Stimulated activated CD8-positive, alpha-beta memory T cell treated with anti-CD3 and anti-CD28 coated beads, Interleukin-4, amount 100 ng/mL, for 4 hours (primary cell): ENCODE measurements at places on chromosomes 2 and 18.

DNA sequence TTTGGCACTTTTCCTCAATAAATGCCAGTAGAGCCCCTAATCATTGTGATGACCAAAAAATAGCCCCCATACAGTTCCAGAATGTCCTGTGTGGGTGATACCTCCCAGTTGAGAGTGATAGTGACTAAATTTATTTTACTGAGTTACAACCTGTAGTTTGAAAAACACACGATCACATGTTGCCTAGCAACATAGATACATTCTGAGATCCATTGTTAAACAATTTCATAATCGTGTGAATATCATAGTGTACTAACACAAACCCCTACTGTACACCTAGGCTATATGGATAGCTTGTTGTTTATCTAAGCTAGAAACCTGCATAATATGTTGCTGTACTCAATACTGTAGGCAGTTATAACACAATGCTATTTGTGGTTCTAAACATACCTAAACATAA is 30.6 kb downstream of the KCMF1 start:
- no peak for DNase-seq

DNA sequence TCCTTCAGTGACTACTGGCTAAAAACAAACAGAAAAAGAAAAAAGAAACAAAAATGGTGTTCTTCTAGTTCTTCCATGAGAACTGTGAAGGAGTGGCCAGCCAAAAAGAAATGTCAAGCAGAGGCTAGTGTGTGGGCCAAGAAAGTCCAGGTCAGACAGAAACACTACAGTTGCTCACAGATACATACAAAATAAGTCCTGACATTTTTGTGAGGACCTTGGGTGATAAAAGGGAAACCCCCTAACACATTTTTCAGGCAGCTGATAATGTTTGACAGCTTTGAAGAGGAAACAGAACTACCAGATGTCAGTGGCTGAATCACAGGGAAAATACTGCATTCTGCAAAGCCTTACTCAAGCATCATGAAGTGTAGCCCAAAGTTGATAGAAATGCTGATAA is 28.1 kb downstream of the ARHGAP25 start:
- no peak for DNase-seq

- no peak for DNase-seq
These were observed 226.0 kb upstream of the PXDN start for GRCh38 chr2:1970341-1970740.

DNA sequence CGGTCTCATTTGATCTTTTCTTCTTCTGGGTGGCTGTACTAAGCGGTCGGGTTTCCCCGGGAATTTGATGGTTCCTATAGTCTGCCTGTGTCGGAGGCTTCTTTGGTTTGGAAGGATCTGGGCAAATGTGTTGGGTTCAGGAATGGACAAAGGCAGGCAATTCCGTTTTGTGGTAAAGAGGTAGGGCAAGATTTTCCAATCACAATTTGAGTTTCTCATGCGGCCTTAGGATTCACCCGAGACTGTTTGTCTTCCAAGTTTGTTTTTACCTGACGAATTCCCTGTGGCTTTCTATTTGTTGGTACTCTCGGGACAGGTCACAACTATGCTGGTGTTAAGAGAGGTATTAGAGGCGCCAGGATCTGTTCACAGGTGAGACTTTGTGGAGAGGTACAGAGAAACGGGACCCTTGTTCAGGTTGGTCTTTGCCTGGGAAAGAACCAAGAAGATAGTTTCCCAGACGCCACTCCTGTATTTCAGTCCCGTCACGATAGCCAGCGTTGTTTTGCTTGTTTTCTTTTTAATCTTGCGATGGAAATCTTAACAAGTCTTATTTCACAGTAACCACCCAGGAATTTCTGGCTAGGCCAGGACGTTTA is 3.0 kb downstream of the SP5 start:
- DNase-seq, result no peak

GRCh38 chr2:145875016-145875415 is 1355.1 kb upstream of the ZEB2 start:
- no peak for DNase-seq

DNA sequence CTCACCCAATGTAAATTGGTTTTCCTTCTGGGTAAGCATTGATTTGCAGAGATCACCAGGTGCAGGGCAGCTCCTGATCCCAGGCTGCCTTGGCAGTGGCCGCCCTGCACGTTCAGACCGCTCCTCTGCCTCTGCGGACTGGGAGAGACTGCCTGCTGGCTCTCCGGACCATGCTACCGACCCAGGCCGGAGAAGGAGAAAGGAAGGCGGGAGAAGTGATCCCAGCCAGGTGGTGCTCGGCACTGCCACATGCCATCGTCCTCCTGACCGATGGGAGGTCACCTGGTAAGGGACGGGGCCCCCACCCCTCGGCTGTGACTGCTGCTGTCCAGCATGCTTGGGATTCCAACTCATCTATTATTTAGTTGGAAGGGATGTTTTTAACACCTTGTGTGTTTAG is 108.1 kb upstream of the POU3F3 start:
- DNase-seq, result no peak

DNA sequence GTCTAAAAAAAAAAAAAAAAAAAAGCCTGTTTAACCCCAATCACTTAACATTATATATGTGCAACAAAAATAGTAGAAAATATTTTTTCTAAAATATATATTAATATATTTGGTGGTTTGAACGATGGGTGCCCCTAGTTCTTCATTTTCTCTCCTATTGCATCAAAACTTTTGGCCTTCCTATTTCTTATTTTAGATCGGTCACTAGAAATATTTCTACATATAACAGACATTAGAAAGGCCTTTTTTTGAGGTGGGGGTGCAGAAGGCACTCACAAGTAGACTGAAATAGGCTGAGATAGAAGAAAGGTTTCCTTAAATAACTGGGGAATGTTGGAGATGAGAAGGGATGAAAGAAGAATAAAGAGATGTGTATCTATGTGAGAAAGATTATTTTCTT is 49.3 kb upstream of the AP1S3 start:
- no peak for DNase-seq

DNA sequence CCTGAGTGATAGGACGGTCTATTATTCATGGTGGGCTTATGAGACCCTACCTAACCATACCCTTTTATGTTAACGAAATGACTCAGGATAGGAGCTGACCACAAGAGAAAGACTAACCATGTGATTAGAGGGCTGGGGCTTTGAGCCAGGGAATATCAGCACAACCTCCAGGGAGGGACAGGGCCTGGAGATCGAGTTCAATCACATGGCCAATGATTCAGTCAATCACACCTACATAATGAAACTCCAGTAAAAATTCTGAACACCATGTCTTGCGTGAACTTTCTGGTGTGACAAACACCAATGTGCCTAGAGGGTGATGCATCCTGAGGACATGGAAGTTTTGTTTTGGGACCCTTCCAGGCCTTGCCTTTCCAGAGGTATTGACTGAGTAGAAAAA is 2.2 kb upstream of the TEX51 start:
- no peak for DNase-seq

- no peak for DNase-seq
These were observed 335.9 kb downstream of the AGAP1 start for GRCh38 chr2:235829726-235830125.

- no peak for DNase-seq
These were observed 124.0 kb downstream of the BCL2 start for GRCh38 chr18:63195326-63196159.

- DNase-seq, result no peak
These were observed 143.9 kb upstream of the FN1 start for GRCh38 chr2:215579809-215580208.

DNA sequence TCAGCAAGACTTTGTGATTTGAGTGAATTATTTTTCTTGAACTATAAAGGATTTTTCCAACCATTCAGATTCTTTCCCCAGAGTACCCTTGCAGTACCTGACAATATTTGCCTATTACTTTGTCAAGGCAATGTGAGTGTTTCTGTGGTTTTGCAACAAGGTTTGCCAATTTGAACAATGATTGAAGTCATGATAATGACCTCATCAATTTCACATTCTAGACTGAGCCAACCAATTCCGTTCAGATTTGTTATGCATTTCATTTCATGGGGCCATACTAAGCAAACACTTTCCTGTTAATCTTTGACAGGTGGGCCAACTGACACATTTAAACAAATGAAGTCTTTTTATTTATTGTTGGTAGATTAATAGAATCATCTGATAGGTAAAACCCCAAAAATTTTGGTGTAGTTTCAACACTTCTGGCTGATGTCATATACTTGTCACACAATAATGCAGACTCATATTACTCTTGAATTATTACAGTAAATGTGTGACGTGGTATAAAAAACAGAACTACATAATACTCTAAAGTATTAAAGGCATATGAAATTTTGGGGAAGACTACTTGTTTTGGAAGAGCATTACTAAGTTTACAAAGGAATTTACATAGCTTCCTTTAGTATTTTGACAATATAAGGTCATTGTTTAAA is 526.4 kb downstream of the DPP10 start:
- DNase-seq, result no peak

DNA sequence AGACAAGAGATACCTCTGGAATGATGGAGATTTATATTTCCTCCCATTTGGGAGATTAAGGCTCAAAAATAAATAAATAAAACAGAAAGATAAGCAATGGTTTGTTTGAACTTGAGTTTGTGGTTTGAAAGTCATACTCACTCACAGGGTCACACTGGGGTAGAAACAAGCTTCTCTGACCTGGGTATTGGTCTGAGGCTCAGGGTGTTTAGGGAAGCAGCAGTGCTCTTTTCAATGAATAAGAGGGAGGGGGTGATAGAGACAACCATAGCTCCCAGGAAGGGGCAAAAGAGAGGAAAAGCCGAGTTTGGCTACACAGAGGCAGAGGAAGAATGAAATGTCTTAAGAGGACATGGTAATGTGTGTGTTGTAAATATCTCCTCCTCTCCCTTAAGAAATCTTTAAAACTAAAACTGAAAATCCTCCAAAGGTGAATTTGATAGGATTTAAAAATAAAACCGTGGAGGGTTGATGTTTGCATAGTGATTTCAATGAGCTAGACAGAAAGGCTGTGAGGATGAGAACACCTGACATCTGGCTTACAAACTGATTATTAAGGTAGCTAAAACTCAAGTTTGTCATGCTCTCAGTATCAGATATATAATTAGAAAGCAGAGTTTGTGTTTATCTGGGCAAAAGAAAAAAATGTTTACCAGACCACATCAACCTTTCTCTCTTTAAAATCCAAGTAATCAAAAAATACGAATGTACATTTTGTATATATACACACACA is 159.9 kb upstream of the TMEFF2 start:
- no peak for DNase-seq

- DNase-seq, result no peak
These were observed 64.0 kb upstream of the REG3A start for GRCh38 chr2:79223539-79223938.

GRCh38 chr2:235627682-235628081 is 133.8 kb downstream of the AGAP1 start:
- no peak for DNase-seq

- no peak for DNase-seq
These were observed 8.5 kb downstream of the DTNA start for GRCh38 chr18:34718610-34719009.

DNA sequence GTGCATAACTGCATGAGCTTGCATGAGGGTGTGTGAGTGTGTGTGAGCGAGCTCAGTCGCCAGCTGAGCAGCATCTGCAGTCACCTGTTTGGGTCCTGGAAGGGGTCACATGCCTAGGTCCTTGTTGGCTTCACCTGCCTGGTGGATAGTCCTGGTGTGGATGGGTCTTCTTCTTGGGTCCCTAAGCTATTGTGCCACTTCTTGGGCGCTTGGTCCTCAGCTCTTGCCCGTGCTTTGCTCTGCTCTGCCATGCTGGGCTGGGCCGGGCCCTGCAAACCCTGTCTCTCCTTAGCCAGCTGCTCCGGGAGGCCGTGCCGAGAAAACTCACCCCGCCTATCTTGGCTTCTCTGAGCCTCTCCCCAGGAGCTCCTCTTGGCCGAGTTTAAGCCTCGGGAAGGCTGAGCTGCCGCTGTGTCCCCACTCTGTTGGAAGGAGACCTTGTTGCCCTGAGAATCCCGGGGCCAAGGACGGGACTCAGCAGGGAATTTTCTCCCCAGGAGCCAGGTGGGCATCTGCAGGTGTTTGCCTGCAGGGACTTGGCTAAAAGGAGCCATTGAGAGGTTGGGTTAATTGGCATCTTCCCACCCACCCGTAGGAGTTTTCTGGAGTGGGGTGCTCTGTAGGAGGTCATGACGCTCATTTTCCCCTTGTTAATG is 300.8 kb downstream of the NDUFA10 start:
- DNase-seq, result no peak

DNA sequence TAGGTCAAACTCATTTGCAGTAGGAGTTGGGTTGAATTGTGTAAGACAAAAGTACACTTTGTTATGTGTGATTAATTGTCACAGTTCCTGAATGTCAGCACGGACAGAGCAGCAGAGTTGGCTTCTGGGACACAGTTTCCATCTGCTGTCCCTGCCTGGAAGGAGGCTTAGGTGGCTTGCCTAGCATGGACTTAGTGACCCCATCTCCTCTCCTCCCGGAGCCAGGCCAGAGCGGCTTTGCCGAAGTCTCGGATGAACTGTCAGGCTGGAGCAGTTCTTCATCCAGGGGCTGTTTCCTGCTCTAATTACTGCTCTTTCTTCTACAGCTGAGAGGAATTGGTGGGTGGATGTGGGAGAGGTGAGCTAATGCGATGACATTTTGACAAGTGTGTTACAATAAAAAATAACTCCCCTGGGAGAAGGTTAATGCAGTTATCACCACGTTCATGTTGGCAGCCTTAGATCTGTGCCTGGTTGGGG is 102.0 kb downstream of the SH3RF3 start:
- DNase-seq, result no peak

DNA sequence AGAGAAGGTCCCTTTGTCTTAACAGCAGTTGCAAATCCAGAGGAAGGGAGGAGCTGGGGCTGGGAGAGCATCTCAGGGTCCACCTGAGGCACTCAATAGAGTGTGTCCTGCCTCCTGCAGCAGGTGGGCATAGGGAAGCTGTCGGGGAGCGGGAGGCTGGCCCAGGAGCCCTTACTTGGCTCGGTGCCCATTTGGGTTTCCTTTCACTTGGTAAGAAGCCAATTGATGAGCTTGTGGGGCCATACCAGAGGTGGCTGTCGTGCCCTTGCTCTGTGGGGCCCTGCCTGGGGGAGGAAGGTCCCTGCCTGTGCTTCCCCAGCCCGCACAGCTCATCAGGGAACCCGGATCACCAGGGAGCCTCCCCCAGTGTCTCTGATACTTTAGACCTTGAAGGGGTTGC is 229.7 kb downstream of the DYSF start:
- DNase-seq, result no peak

DNA sequence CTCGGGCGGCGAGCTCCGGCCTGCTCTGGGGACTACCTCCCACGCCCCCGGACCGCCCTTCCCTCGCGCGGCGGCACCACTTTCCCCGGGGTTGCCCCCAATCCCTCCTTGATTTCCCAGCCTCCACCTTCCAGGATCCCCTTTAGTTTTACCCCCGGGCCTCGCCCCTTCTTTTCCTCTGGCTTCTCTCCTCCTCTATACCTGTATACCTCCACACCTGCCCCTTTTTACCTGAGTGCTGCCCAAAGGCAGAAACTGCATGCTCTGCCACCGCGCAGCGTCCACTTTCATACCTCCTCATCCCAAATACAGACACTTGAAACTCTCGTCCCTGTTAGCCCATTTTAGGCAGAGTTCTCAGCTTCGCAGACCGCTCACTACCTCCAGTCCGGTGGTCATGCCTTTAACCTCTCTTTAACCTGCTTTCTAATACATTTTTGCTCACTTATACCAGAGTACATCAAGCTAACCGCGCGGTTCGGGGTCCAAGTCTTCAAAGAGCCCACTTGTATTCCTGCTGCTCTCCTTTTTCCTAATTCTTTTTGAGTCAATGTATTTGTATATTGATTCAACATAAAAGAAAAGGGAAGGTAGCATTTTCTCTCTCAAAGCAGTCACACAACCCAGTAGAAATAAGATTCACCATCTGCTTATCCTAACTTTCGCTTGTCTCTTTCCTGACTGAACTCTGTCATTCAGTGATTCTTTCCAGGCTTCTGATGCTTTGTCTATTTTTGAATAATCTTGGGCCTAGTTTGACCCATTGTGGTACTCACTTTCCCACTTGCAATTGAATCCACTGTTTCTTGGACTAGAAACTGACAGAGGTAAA is 901 bp downstream of the SPOPL start:
- no peak for DNase-seq
